ENCODE measurements at places on chromosomes 13 and 19. TPM values are rescaled to one million over a fixed set of nuclear protein-coding genes. Genes with fewer than 3 reads are reported as not detected.

DNA sequence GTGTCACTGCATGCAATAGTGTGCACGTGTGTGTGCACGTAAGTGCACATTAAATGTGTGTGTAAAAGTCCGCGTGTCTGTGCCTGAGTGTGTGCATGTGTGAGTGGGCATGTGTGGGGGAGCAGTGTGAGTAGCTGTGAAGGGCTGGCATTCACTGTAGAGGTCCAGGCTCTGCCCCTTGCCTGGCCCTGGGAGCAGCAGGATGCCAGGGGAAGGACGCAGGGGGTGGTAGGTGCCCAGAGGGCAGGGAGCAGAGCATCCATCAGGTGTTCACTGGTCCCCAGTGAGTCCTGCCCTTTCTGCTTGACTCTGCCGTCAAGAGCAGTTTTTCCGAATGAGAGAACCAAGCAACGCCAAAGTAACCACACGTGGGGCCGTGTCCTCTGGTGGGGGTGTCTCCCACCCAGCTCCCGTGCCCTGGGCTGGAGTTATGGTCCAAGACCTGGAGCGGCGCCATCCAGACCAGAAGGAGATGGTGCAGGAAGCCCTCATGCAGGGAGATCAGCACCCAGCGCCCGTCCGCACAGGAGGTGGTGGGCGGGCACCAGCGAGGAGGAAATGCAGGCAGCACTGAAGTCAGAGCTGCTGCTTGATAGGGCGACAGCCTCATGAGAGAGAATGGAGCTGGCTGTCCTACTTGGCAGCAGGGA lies 68.5 kb downstream of the TEX29 start:
- DNase-seq, result no peak
- H3K27ac ChIP-seq, result no peak overlapping the region
- no peaks in the 10 kb centered on the region for H3K36me3 ChIP-seq
- H3K4me1 ChIP-seq, result no peaks in the 10 kb centered on the region
- H3K27me3 ChIP-seq, result no peaks in the 10 kb centered on the region

Gene KIR2DL1
- total RNA-seq, result not detected

DNA sequence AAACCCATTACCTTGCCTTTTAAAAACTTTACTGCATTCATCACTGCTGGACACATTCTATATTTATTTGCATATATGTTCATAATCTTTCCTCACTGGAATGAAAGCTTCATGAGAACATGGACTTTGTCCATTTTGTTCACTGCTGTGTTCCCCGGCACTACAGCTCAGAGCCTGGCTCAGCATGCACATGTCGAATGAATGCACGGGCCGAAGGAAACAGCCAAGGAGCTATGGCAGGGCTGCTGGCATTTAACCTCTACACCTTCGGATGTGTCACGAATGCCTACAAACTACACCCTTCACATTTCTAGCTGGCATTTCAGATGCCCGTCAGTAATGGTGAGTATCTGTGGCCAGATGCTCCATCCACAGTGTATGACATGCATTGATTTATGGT lies 7.6 kb downstream of the MTIF3 start:
- no peak overlapping the region for H3K4me3 ChIP-seq
- H3K4me1 ChIP-seq, result no peaks in the 10 kb centered on the region
- peaks cover 23% of the 10 kb centered on the region for H3K36me3 ChIP-seq
- H3K27me3 ChIP-seq, result no peaks in the 10 kb centered on the region

- H3K27me3 ChIP-seq, result no peaks in the 10 kb centered on the region
- no peaks in the 10 kb centered on the region for H3K36me3 ChIP-seq
- no peaks in the 10 kb centered on the region for H3K4me1 ChIP-seq
- no peak overlapping the region for H3K4me3 ChIP-seq
These were observed 301.4 kb downstream of the SLITRK5 start for GRCh38 chr13:87972568-87972967.

Gene PCDH9
- total RNA-seq, result 28.7 TPM

DNA sequence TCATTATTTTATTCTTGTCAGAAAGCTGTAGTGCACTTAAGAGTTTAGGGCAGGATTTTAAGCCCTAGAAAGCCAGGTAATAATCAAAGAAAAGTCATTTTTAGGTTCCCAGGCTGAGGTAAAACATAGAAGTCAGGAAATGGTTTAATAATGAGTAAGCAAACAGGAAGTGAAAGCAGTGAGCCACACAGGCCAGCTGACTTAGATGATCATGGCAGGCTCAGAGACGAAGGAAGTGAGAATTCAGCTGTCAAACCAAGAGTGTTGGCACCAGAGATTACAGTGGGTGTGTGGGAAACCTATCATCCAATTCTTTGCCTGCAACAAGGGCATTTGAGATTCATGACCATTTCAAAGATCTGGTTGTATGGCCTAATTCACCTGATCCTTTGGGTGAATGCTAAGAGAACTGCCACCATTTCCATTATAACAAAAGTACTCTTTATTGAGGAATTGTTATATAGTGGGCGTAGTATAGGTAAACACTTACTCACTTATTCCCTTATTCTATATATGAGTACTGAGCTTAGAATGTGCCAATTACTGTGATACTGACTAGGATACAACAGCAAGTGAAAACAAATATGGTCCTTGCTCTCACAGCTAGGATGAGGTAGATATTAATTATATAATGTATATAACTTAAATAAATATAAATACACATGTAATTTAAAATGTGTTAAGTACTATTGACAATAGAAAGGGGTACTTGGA lies 103.7 kb upstream of the EDNRB start:
- H3K4me1 ChIP-seq, result no peaks in the 10 kb centered on the region
- no peak for DNase-seq
- no peak overlapping the region for H3K4me3 ChIP-seq
- H3K27me3 ChIP-seq, result no peaks in the 10 kb centered on the region
- no peaks in the 10 kb centered on the region for H3K36me3 ChIP-seq

- no peak overlapping the region for H3K4me3 ChIP-seq
- no peak for DNase-seq
- no peaks in the 10 kb centered on the region for H3K36me3 ChIP-seq
- H3K4me1 ChIP-seq, result no peaks in the 10 kb centered on the region
These were observed 115.9 kb upstream of the GJB6 start for GRCh38 chr13:20348018-20348417.

DNA sequence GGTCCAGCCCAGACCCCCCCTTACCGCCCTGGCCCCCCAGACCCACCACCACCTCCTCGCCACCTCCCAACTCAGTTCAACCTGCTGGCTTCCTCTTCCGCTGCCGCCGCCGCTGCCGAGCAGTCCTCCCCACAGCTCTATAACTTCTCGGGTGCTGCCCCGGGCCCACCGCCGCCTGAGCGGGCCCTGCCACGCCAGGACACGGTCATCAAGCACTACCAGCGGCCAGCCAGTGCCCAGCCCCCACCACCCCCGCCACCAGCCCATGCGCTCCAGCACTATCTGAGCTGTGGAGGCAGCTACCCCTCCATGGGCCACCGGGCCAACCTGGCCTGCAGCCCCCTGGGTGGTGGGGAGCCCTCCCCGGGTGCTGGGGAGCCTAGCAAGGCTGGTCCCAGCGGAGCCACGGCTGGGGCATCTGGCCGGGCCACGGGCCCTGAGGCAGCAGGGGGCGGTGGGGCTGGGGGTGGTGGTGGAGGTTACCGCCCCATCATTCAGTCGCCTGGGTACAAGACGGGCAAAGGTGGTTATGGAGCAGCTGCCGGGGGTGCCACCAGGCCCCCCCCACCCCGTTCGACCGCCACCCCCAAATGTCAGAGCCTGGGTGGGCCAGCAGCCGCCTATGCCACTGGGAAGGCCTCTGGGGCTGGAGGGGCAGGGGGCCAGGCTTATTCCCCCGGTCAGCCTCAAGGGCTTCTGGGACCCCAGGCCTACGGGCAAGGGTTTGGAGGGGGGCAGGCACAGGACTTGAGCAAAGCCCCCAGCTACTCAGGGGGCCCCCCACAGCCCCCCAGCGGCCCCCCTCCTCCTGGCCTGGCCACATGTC lies 4.2 kb downstream of the PRR12 start:
- H3K4me3 ChIP-seq, result no peak overlapping the region
- H3K36me3 ChIP-seq, result peaks cover 64% of the 10 kb centered on the region
- no peaks in the 10 kb centered on the region for H3K27me3 ChIP-seq
- no peaks in the 10 kb centered on the region for H3K4me1 ChIP-seq

- H3K36me3 ChIP-seq, result no peaks in the 10 kb centered on the region
- no peak overlapping the region for H3K27ac ChIP-seq
- H3K27me3 ChIP-seq, result no peaks in the 10 kb centered on the region
- peaks cover 3% of the 10 kb centered on the region for H3K4me1 ChIP-seq
- DNase-seq, result no peak
These were observed 2.9 kb upstream of the ZNF700 start for GRCh38 chr19:11921852-11922495.
